Activated T-helper 2 cell treated with anti-CD3 and anti-CD28 coated beads, Interferon-gamma antibody, Interleukin-2, Interleukin-4, amounts not matched to agents 10 μg/mL and 5 μg/mL and 100 μg/mL, durations not matched to agents 14 hours and 24 hours and 36 hours (primary cell): ENCODE measurements at places on chromosomes 7 and 10. TPM values are rescaled to one million over a fixed set of nuclear protein-coding genes. Genes with fewer than 3 reads are reported as not detected.

The TMEM236 gene
- 0.07 TPM in 1 of 2 replicates, not detected in the other for total RNA-seq

The SFRP4 gene
- not detected in 2 replicates for total RNA-seq

GRCh38 chr7:64639267-64640001 is 26.5 kb upstream of the ZNF107 start:
- no peaks in the 10 kb centered on the region for H3K4me1 ChIP-seq
- no peak for DNase-seq
- H3K27me3 ChIP-seq: no peaks in the 10 kb centered on the region

DNA sequence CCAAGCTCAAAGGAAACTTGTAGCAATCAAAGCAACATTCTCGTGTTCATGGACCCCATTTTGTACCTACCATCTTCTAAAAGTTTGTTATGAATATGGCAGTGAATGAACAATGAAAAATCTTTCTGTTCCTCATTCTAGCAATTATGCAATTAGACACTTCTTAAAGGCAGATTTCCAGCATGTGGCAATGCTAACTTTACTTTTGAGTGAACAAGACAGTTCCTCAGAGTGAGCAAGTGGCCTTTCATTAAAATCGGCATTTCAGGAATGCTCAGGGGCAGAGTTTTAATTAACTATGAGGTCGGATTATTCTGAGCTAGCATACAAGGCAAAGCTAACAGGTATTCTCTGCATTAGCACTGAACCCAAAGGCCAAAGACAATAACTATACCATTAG is 48.4 kb upstream of the NFE2L3 start:
- H3K4me1 ChIP-seq: peaks cover 20% of the 10 kb centered on the region
- H3K27me3 ChIP-seq: peaks cover 5% of the 10 kb centered on the region
- no peak for DNase-seq
- H3K27ac ChIP-seq: no peak overlapping the region
- H3K4me3 ChIP-seq: no peak overlapping the region

DNA sequence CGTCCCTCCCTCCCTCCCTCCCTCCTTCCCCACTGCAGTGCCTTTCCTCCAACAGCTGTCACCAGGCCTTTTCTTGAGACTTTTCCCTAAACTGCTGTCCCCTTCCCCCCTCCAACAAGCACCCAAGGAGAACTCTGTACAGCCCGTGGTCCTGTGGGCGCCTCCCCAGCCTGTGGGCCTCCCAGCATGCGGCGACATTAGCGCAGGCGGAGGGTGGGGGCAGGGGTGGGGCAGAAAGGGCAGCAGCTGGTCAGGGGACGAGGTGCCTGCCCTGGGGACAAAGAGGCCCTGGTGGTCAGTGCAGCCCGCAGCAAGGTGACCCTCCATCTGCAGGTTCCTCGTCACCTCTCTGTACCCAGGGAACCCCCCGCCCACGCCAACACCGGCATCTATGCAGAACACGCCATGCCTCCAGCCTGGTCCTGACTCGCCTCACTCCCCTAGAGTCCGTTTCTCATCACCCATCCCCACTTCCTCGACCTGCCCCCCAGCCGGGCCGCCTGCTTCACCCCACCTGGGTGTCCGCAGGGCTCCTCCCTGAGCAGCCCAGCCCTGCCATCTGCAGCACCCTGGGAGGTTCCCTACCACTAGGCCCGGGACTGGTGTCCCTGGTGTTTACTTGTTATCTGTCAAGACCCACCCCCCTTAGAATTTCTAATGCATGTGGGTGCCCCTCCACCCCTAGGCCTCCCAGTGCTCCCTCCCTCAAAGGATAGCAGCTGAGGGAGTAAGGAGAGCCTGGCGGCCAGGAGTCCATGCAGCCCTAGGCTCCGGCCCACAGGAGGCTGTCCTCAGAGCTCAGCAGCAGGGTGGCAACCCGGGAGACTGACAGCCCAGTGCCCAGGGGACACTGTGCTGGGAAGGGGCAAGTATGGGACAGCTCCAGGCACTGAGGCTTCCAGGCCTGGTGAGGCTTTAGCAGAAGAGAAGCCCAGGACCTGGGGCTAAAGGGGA is 147.8 kb downstream of the ARHGAP22 start:
- H3K4me1 ChIP-seq: no peaks in the 10 kb centered on the region
- no peak overlapping the region for H3K4me3 ChIP-seq
- no peaks in the 10 kb centered on the region for H3K27me3 ChIP-seq
- DNase-seq: no peak
- H3K27ac ChIP-seq: no peak overlapping the region
- H3K36me3 ChIP-seq: no peaks in the 10 kb centered on the region
